ENCODE measurements at places on chromosomes 2 and 18.

GRCh38 chr2:75710220-75710576 is 517 bp downstream of the GCFC2 start:
- no peak for DNase-seq

DNA sequence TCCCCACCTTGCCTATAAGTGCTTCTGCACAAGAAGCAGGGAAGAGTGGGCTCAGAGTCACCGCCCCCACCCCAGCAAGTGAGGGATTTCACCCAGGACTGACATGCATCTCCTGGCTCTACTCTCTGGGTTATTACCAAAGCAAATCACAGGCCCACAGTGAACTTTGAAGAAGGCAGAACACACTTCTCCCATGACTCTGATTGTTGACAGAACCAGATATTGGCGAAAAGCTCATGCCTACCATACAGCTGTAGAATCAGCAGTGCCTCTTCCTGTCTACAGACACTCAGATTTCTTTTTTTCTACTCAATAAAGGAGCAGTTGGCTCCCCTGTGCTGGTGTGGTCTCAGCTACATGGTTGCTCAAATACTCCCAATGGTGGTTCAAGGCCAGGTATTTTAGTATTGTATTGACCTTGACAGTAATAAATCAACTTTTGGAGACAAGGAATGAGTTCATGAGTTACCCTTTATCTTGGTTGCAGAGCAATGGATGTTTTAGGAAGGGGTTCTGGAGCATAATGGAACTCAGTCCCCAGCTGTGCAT is 512.9 kb upstream of the ID2 start:
- no peak for DNase-seq

DNA sequence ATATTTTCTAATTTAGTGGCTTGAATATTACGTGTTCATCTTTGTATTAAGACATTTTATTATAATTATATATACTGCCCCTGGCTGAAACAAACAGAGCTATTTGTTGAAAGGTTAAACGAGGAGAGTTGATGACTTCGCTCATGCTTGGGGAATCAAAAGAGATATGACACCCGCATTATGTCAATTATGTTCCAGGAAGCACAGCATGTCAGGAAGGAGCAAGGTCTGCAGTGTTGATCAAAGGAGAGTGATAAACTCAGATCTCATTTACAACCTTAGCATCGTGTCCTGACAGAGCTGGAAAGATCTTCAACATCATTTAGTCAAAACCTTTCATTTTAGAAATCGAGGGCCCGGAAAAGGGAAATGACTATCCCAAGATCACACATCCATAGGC is 510.1 kb downstream of the TDRD15 start:
- no peak for DNase-seq

- DNase-seq: no peak
Observed at GRCh38 chr2:176812246-176812775, 400.3 kb upstream of the HNRNPA3 start.

- DNase-seq: no peak
Observed at GRCh38 chr2:73174941-73175662, 27.3 kb upstream of the NOTO start.

- DNase-seq: no peak
Observed at GRCh38 chr2:164624316-164624715, 3.0 kb upstream of the GRB14 start.

- no peak for DNase-seq
Observed at GRCh38 chr2:180728928-180729559, 251.4 kb upstream of the UBE2E3 start.

DNA sequence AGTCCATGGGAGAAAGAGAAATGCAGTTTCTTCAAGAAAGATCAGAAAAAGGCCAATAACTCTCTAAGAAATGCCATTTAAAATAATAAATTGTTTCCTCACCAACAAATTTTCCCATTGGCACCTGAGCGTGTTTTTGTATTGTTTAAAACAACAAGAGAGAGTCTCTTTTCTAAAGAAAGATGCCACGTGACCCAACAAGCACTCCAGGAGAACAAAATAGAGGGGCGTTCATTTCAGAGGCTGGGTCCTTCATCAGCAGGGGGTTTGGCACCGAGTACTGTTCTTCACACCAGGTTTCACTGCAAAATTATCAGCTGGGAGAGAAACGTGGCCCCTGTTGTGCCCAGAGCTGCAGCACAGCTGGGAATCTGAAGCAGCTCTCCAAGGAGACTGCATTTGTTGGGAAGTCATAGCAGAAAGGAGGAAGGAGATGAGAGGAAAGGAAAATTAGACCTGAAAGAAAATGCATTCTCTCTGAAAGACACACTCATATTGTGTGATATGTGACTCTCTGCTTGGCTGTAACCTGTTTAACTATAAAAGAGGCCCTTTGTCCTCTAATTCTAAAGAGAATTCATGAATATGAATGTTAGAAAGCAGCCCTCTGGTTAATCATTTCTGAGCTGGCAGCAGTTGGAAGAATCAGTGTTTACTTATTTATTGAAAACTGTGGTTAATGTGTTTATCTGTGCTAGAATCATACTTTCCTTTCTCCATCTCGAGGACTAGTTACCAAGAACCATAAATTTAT is 205.3 kb upstream of the CDH20 start:
- DNase-seq: no peak

GRCh38 chr2:62055724-62056336 is 140.1 kb upstream of the B3GNT2 start:
- DNase-seq: no peak

GRCh38 chr2:84701880-84702279 is 179.0 kb downstream of the TRABD2A start:
- peak; percentile 8 for DNase-seq

DNA sequence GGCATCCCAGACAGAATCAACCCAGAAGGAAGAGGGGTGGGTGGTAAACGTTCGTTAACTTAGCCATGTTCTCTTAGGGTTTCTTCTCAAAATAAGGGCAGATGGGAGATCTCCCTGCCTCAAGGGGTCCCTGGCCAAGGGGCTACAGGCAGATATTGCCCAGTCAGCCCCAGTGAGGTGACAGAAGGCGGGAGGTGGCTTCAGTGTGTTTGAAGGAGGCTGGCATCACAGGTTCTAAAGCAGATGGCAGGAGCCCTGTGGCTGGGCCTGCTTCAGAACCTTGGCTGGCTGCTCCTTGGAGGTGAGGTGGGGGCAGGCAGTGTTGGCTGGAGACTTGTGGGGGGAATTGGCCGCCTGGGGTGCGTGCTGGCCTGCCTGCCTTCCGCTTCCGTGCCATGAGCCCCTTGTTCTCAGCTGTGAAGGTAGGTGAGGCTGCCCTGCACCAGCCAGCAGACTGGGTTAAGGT is 23.5 kb downstream of the HPCAL1 start:
- DNase-seq: no peak

- no peak for DNase-seq
Observed at GRCh38 chr18:57223144-57223870, 76.4 kb downstream of the BOD1L2 start.

GRCh38 chr2:190533968-190534309 is 583 bp downstream of the NEMP2 start:
- no peak for DNase-seq

DNA sequence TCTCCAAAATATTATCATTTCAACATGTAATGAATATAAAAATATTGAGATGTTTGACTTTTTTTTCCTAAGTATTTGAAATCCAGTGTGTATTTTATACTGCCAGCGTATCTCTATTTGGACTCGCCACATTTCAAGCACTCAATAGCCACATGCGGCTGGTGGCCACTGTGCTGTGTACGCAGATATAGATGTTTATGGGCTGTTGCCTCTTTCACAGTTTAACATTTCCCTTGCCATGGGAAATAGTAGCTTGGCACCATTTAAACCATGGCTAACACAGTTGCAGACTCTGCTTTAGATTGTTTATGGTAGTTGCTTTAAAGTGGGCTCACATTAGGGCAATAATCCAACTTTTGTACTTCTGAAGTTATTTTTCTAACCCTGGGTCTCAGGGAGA is 136.6 kb upstream of the ITGB6 start:
- no peak for DNase-seq

GRCh38 chr2:156472686-156473085 is 36.5 kb downstream of the GPD2 start:
- no peak for DNase-seq

- no peak for DNase-seq
Observed at GRCh38 chr2:38263293-38263692, 113.8 kb downstream of the ATL2 start.

DNA sequence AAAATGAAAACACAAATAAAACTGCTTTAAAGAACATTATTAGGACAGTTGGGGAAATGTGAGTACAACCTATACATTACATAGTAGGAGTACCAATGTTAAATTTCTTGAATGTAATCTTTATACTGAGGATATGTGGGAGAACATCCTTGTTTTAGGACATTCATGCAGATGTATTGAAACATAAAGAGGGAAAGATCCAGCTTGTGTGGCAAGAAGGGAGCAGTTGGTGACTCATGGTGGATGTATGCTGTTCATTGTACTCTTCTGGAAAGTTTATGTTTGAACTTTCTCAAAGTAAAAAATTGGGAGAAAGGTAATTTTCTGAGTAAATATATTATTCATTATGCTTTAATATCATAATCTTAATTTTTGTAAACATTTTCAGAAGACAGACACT is 132.1 kb upstream of the DLGAP1 start:
- no peak for DNase-seq

DNA sequence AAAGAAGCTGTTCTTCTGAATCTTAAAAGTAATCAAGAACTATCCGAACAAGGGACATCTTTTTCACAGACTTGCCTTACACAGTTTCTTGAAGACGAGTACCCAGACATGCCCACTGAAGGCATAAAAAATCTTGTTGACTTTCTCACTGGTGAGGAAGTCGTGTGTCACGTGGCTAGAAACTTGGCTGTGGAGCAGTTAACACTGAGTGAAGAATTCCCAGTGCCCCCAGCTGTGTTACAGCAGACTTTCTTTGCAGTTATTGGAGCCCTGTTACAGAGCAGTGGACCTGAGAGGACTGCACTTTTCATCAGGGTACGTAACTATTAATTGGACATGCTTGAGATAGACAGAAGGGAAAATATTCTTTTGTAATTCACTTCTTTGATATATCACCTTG is 2.4 kb downstream of the MRPL44 start:
- DNase-seq: no peak

DNA sequence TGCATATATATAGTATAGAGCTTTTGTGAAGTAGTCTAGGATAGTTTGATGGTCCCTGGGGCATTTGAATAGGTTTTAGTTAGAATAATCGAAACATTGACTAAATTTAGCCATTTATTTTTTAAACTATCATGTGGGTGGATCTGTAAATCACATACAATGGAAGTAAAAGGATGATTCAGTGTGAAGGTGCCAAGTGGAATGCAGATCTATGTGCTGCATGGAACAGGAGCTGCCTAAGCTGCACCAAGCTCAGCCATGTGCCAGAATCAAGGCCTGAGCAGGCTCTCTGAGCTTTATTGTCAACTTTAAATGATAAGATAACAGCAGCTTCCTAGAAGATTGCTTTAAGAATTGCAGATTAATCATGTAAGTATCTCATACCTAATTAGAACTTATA is 1996.2 kb upstream of the PIK3C3 start:
- no peak for DNase-seq

GRCh38 chr2:64021578-64021977 is 2.4 kb upstream of the VPS54 start:
- no peak for DNase-seq

DNA sequence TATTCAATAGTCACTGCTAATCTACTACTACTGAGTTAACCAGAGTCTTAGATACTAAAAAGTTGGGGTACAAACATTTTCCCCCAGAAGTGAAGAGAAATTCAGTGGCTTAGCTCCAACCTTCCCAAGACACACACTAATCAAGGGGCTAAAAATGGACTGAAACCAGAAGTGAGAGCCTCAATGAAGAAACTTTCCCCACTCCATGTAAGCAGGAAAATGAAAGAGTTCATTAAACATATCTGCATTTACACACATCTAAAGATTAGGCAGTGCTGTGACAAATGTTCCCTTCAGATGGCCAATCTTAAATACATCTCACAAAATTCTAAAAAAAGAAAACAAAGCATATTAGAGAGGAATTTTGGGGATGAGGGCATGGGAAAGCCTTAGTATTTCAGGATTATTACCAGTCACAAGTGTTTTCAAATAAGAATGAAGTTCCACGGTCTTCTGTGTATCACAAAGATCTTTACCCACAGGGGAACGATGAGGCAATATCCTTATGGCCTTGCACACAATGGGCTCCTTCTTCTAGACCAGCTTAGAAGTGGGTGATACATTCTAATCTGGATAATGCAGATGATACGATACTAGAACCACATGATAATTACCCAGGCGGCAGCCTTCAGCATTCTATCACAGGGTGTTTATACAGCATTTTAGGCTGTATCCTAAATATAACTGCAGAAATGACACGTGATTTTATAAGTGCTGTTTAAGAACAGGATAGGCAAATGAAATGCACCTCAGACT is 17.1 kb downstream of the ANKRD44 start:
- no peak for DNase-seq

Data from T1000 (cell line).